Thymus (tissue), 14 donors: ENCODE measurements at places on chromosomes 2 and 18. TPM values are rescaled to one million over a fixed set of nuclear protein-coding genes. Genes with fewer than 3 reads are reported as not detected.

FBXO48 gene
- 0.66 TPM for total RNA-seq

- no peak overlapping the region for H3K4me3 ChIP-seq
- no peak overlapping the region for H3K27ac ChIP-seq
- no peaks in the 10 kb centered on the region for H3K27me3 ChIP-seq
- no peak for DNase-seq
- H3K36me3 ChIP-seq: no peaks in the 10 kb centered on the region
- no peaks in the 10 kb centered on the region for H3K4me1 ChIP-seq
These were observed 54.2 kb downstream of the LANCL1 start for GRCh38 chr2:210422366-210422765.

- H3K27ac ChIP-seq: no peak overlapping the region
- no peaks in the 10 kb centered on the region for H3K36me3 ChIP-seq
These were observed 264.5 kb downstream of the MEIS1 start for GRCh38 chr2:66699416-66699792.

DNA sequence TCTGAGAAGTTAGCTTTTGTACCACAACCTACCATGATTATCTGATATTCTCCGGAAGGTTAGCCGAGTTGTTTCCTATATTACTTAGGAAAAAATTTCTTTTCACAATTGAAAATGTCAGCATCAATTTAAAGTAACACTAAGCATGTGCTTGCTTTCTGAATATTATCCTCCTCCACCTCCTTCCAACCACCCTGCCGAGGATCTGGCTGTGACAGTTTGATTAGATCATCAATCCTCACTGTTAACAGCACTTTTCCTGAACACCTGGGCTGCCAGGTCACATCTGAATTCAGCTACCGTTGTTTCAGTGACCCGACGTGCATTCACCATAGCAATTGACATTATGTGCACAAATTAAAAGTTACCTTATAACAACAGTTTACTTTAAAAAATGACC lies 207.0 kb downstream of the ZNF407 start:
- H3K36me3 ChIP-seq: no peaks in the 10 kb centered on the region
- no peak overlapping the region for H3K27ac ChIP-seq
- H3K4me3 ChIP-seq: no peak overlapping the region
- H3K27me3 ChIP-seq: no peaks in the 10 kb centered on the region

FTCDNL1 gene
- 0.94 TPM for total RNA-seq

ECEL1 gene
- total RNA-seq: 0.28 TPM

- no peak overlapping the region for H3K4me3 ChIP-seq
- DNase-seq: no peak
- peak overlapping the region; percentile 80 for H3K27ac ChIP-seq
- no peaks in the 10 kb centered on the region for H3K36me3 ChIP-seq
- H3K4me1 ChIP-seq: peaks cover 30% of the 10 kb centered on the region
These were observed 51.0 kb downstream of the SETBP1 start for GRCh38 chr18:44731530-44732237.

- no peaks in the 10 kb centered on the region for H3K4me1 ChIP-seq
- no peaks in the 10 kb centered on the region for H3K27me3 ChIP-seq
- no peaks in the 10 kb centered on the region for H3K36me3 ChIP-seq
These were observed 67.4 kb downstream of the STEAP3 start for GRCh38 chr2:119290859-119291587.
